ENCODE measurements at places on chromosomes 16 and 17.

DNA sequence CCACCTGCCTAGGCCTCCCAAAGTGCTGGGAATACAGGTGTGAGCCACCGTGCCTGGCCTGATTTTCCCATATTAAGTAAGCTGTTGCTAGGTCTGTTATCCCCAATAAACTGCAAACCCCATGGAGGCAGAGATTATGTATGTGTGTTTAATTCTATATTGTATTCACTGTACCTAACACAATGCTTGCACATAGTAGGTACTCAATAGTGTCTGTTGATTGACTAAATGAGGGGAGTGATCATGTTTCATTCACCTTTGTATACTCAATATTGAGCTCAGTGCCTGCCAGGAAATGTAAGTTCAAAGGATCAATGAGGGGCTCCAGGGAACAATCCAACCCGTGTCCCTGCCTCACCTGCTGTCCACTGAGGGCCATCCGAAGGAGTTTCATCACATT lies 14.6 kb upstream of the GGA2 start:
- DNase-seq, result no peak

DNA sequence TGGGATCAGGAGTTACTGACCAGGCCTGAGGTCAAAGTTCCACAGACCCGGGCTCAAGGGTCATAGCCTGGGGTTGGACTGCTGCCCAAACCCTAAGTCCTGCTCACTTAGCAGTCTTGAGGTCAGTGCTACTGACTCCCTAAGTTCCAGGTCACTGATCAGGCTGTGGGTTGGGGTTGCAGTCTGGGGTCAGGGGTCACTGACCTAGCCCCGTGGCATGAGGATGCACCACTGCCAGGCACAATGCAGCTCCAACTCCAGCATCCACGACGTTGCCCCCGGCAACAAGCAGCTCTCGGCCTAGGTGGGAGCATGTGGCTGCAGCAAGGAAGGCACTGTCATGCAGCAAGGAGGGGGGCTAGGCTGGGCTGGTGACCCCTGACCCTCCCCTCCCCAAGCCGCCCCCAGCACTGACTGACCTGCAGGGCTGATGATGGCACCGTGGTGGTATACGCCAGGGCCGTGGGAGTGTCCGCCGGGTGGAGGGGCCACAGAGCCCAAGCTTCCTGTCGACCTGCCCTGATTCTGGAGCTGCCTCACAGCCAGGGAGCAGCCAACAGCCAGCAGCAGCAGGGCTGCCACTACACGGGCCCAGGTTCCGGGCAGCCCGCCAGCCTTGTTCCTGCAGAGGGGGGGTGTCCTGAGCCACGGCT lies 1.1 kb downstream of the GGT6 start:
- no peak for DNase-seq

GRCh38 chr16:64305663-64306062 lies 816.2 kb downstream of the CDH11 start:
- DNase-seq, result no peak

DNA sequence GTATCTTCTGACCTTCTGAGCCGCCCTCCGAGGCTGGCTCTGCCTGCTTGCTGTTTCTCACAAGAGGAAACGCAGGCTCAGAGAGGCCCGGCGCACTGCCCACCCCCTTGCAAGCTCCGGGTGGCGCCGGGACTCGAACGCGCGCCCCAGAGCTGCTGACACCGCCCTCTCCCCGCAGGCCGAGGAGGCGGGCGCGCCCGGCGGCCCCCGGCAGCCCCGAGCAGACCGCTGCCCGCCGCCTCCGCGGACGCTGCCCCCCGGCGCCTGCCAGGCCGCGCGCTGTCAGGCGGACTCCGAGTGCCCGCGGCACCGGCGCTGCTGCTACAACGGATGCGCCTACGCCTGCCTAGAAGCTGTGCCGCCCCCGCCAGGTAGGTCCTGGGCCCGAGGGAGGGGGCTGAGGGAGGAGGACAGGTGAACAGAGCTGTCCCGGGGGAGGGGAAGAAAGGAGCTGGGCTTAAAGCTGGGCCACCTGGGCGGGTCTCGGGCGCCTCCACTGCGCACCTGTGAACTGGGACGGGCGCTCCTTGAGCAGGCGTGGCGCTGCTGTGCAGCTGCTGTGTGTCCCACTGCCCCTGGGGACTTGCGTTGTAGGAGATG lies 18.2 kb downstream of the WFDC1 start:
- no peak for DNase-seq

DNA sequence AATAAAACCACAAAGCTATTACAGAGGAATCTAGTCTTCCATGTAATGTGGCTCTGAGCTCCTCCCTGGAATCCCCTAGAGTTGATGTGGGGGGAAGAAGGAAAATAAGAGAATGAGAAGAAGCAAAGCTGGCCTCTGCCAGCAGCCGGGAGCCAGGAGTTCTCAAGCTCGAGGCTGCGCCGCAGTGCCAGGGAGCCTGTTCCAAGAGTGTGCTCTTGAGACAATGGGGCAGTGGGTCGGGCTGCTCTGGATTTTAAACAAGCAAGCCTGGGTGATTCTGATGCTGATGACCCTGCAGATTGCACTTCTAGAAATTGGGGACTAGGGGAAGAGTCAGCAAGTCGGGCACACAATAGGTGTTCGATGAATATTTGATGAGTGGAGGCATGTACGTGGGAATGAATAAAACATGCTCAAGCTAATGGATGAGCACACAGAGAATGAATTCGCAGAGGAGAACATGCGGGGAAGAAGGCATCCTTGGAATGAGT lies 119.9 kb downstream of the CMIP start:
- DNase-seq, result no peak

DNA sequence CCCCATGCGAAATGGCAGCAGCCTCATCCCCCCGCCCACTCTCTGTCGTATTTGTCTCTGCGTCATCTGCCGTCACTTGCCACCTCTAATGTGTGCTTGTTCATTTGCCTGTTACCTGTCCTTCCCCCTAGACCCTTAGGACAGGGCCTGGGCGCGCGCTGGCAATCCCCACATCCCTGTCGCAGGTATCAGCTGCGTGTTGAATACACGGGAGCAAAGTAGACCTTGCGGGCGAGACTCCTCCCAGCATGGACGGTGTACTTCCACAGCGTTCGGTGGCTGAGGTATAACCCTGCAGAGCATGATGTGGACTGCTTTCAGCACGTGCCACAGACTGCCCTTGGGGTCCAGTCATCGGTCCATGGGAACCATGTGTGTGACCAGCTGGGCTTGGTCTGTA lies 170.1 kb upstream of the CHMP6 start:
- DNase-seq, result no peak

- no peak for DNase-seq
Measured at GRCh38 chr17:60395508-60396065, 3.7 kb upstream of the USP32 start.

GRCh38 chr17:40283662-40284061 lies 4.0 kb upstream of the CDC6 start:
- DNase-seq, result no peak

GRCh38 chr16:62701426-62701825 lies 665.2 kb upstream of the CDH8 start:
- no peak for DNase-seq

- no peak for DNase-seq
Measured at GRCh38 chr17:60352071-60352470, 39.9 kb downstream of the USP32 start.

- no peak for DNase-seq
Measured at GRCh38 chr17:4939546-4939795, 375 bp downstream of the SLC25A11 start.

DNA sequence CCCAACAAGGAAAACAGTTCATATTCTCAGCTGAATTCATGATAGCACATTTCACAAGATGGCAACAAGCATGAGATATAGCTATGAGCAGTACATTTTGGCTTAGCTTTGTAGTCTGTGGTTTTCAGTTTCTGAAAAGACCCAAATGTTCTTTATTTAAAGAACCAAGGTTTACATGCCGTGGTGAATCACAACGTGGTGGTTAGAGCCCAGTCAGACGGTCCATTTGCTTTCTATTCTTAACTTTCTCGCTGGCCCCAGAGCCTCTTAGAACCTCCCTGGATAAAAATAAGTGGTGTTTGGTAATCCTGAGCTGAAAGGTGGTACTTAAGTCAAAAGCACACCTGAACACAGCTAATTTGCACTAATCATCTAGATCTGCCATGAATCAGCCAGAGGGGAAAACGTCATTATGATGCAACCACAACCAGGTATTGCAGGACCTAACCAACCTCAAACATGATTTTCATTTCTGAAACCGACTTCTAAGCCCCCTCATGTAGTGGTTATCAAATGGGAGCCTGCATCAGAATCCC lies 18.6 kb upstream of the HAPSTR1 start:
- no peak for DNase-seq

DNA sequence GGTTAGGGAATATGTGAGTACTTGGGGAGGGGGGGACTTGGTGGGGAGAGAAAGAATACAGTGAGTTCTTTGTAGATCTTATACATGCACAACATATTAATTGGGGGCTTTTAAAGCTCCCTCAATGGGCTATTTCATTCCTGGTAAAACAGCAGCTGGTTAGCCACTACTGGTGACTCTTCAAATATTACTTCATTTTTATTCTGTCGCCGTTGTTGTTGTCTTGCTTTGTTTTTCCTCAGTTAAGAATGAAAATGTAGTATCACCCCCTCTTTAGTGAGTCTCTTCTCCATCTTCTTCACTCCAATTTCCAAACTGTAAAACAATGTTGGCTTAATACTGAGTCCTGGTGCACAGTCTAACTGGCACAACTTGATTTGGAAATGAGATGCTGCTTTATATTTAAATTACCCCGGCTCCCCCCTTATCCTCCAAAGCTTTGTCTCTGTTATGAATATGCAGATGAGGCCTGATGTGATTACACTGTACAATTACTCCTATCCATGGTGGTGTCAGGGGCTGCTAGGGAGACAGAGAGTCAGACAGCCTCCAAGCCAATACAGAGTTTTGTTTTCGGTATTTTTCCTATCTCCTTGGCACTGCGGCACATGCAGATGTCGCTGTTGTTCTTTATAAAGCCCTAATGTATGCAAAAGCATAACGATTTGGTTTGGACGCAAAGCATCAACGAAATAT lies 256.9 kb upstream of the PMFBP1 start:
- DNase-seq, result no peak

DNA sequence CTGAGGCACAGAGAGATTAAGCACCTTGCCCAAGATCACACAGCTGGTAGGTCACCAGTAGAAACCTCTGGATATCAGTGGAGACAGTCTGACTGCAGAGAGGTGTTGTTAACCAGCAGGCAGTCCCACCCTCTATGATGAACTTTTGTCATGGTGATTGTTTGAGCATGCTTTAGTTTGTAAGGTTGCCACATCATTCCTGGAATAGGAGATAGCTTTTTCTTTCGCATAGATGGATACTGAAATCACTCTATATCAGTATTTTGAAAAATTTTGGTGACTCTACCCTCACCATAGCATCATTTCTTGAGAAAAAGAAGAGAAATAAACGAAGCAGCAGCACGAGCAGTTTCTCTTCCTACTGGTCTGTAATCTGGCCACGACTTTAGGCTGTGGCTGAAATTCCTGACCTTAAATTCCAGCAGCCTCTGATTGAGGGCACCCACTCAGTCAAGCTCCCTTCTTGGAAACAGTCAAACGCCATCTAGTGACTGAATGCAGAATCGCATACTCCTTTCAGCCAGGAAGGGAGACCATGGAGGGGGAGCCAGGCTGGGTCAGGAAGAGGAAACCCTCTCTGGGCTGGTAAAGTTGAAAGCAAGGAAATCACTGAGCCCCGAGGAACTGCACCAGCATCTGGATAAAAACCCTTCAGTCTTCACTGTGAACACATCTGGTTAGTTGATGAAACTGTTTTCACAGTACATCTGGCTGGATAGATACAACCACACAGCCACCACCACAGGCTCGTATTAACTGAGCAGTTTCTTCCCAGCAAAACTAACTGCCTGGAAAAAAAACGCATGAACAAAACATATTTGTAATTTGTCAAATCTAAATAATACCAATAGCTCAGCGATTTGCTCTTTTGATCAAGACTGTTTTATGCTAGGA lies 108.5 kb upstream of the XYLT1 start:
- no peak for DNase-seq

- DNase-seq, result no peak
Measured at GRCh38 chr16:86975445-86975844, 341.7 kb downstream of the C16orf95 start.

GRCh38 chr17:78896091-78896833 lies 6.7 kb downstream of the CEP295NL start:
- DNase-seq, result no peak

- DNase-seq, result no peak
Measured at GRCh38 chr17:27354491-27355081, 60.7 kb downstream of the WSB1 start.

DNA sequence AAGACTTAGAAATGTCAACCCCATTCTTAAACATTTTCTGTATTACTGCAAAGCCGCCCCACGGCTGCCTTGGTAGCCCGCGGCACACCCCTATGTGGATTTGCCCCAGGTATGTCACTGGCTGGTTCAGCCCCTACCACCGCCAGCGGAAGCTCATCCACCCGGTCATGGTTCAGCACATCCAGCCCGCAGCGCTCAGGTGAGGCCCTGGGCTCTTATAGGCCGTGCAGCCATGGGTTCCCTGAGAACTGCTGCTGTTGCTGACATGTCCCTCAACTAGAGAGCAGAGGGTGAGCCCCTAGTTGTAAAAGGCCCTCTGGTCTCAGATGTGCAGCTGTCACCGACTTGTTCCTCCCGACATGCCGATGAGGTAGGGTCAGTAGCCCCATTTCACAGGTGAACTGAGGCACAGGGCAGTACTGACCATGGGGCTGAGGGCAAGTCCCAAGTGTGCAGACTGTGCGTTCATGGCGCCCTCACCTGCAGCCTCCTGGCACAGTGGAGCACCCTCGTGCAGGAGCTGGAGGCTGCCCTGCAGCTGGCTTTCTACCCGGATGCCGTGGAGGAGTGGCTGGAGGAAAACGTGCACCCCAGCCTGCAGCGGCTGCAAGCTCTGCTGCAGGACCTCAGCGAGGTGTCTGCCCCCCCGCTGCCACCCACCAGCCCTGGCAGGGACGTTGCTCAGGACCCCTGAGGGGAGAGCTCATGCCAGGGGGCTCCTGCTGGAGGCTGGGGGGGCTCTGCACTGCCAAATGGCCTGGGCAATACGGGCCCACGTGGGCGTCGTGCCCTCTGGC lies 8.7 kb downstream of the CYBC1 start:
- no peak for DNase-seq

Measured in activated CD8-positive, alpha-beta memory T cell treated with anti-CD3 and anti-CD28 coated beads for 1 hour (primary cell).